ENCODE measurements at places on chromosomes 1 and 21.
A peak's percentile ranks its signal among the peaks of the same experiment; 100 is the strongest.

DNA sequence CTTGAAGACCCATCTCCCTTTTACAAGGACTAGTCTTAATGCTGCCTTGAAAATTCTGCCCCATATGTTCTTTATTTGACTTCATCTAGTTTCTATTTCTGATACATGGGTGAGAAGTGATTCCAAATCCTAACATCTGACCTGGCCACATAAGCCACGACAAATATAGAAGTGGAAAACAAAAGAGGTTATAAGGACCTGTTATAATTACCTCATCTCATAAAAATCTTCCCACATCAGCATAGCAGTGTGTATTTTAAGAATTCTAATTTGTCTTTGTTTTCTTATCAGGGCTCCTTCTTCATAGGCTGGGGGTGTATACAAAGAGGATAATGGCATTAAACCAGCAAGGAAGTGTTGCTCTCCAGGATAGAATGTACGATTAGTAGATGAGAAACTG, 1007.4 kb downstream of the TTLL7 start:
- DNase-seq, result no peak

GRCh38 chr1:43773821-43774220, 66.5 kb downstream of the ST3GAL3 start:
- DNase-seq, result no peak

- DNase-seq, result peak; percentile 63
Observed at GRCh38 chr1:25568090-25568833, 24.9 kb downstream of the LDLRAP1 start.

GRCh38 chr1:159791031-159791430, 10.3 kb downstream of the DUSP23 start:
- DNase-seq, result no peak

GRCh38 chr1:37925316-37925715, 21.5 kb downstream of the INPP5B start:
- no peak for DNase-seq

DNA sequence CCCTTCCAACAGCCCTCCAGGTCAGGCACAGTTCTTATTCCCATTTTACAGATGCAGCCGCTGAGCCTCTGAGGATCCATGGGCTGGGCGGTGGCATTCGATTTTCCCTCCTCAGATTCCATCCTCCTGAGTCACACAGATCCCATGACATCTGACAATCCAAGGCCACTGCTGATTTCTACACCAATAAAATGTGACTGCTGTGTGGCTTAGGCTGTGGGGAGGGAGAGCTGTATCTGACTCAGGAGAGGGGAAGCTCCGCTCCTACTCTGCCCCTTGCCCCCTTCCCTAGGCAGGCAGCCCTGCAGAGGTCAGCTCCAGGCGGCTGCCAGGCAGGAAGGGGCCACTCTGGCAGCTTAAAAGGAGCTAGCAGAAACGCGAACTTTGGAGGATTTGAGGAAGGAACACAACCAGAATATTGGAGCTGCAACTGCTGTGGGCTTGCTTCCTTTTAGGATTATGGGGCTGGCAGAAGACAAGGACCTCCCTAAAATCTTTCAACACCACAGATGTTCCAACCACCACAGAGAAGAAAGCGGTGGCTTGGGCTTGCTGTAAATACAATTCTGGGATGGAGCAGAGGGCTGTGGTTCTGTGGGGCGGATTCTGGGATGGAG, 50.0 kb downstream of the MRPL37 start:
- peak; percentile 54 for DNase-seq

- DNase-seq, result peak; percentile 34
Observed at GRCh38 chr21:46099476-46099875, 1.6 kb downstream of the COL6A2 start.

DNA sequence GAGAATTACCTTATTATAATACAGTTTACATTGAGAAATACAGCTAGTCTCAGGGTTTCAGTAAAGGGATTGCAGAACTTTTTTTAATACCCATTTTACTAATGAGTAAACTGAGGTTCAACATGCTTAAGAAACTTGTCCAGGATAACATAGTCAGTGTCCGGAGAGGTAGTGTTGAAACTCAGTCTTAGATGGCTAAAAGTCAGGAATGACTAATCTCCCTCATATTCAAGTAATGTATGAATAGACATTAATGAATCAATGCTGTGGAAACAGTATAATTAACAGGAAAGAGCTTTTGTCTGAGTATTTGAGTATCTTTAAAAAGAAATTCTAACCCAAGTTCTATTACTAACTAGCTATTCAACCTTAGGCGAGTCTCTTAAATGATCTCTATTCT, 397.6 kb downstream of the PLA2G4A start:
- DNase-seq, result peak; percentile 41

DNA sequence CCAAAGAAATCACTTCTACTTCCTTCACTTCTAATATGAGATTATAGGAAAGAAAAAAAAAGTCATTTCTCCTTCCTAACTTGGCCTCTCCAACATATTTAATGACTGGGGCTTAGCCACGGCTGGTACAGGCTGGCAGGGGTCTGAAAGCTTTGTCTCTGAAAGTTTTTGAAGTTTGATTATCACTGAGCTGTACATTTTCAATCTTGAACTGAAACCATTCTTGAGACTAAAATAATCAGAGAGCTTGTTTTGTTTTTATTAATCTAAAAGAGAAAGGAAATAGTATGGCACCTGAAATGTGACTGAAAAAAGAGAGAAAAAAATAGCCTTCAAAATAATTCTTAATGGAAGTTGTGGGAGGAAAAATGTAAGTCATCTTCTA, 3.8 kb upstream of the KRTAP19-8 start:
- DNase-seq, result no peak

GRCh38 chr1:62833529-62833928, 49.6 kb downstream of the ATG4C start:
- no peak for DNase-seq

GRCh38 chr1:228178737-228179684, 13.4 kb downstream of the IBA57 start:
- peak; percentile 32 for DNase-seq

GRCh38 chr1:78911956-78912880, 94.3 kb downstream of the ADGRL4 start:
- DNase-seq, result no peak

GRCh38 chr1:94105957-94106529, 14.9 kb downstream of the ABCA4 start:
- DNase-seq, result peak; percentile 46

DNA sequence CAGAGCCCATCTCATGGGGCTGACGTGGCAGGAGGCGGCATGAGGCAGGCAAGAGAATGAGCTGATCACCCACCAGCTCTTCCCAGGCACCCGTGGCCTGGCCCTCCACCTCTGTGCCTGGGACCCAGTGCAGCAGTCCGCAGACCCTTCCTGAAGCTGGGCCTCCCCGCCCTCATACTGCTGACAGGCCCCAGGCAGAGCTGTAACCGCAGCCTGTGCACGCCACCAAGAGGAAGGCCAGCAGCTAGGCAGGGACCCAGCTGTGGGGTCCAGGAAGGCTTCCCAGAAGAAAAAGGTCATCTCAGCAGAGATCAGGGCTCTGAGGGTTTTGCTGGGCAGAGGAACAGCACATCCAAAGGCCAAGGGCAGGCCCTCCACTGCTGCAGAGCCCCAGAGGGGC, 9.8 kb upstream of the MTFR1L start:
- no peak for DNase-seq

DNA sequence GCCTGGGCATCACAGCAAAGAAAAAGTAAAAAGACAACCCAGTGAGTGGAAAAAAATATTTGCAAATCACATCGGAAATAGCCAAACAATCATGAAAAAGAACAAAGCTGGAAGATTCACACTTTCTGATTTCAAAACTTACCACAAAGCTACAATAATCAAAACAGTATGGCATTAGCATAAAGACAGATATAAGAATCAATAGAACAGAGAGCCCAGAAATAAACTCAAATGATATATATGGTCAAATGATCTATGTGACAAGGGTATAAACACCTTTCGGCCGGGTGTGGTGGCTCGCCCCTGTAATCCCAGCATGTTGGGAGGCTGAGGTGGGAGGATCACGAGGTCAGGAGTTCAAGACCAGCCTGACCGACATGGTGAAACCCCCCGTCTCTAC, 13.5 kb downstream of the ACOT7 start:
- DNase-seq, result no peak

DNA sequence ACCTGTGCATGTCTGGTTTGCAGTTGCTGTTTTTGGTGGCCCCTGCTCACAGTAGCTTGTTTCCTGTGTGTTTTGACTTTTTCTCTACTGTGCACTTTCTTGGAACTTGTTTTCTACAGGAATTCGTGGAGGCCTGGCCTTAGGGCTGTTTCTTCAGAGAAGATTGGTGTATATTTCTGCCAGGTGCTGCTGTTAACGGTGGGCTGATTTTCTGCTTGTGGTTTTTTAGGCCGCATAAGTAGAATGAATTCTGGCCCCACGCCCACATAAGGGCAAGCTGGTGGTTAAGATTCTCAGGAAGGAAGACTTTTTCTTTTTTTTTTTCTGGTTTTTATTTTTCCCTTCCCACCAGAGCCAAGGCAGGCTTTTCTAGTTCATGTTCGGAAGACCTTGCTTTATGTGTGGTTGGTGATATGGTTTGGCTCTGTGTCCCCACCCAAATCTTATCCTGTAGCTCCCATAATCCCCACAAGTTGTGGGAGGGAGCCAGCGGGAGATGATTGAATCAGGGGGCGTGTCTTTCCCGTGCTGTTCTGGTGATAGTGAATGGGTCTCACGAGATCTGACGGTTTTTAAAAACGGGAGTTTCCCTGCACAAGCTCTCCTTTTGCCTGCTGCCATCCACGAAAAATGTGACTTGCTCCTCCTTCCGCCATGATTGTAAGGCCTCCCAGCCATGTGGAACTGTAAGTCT, 71.5 kb upstream of the DISP3 start:
- DNase-seq, result no peak

- DNase-seq, result peak; percentile 66
Observed at GRCh38 chr1:220873868-220874655, 5.2 kb upstream of the HLX start.

DNA sequence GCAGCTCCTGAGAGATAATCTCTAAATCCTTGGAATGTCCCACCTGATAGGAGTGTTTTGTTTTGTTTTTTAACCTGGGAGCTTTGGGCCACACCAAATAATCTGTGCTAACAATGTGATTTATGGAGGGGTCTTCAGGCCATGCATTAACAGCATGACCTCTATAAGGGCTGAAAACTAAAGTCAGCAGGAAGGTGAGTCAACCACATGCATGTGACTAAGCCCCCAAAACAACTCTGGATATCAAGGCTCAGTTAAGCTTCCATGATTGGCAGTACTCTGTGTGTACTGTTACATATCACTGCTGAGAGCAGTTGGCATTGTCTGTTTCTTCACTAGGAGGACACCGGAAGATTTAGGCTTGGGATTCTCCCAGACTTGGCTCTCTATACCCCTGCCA, 10.7 kb downstream of the AUNIP start:
- peak; percentile 30 for DNase-seq

- no peak for DNase-seq
Observed at GRCh38 chr1:233289676-233290075, 5.8 kb downstream of the PCNX2 start.

DNA sequence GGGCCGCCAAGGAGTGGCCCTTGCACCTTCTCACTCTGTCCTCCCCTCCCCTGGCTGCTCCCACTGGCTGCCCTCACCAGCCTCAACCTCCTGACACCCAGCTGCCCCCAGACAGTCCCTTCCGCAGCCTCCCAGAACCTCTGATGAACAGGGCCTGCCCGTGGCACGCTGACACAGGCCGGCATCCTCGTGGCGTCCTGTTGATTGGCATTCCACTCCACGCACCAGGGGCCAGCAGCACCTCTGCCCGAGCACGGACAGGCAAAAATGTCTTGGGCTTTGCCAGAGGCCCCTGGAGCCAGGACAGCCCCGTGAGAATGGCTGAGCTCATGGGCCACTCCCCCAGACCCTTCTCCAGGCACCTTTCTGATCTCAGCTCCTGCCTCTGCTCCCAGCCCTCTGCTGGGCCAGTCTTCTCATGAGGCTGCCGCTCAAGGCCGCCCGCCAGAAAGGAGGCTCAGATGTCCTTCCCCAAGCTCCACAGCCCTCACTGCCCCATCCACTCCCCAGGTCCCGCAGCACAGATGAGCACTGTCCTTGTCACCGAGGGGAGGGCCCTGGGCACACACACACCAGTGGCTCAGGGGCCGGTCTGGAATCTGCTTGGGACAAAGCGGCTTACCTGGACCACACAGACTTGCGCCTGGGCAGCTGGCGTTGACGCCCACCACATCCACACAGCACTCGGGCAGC, 15.8 kb upstream of the RNF223 start:
- DNase-seq, result no peak

DNA sequence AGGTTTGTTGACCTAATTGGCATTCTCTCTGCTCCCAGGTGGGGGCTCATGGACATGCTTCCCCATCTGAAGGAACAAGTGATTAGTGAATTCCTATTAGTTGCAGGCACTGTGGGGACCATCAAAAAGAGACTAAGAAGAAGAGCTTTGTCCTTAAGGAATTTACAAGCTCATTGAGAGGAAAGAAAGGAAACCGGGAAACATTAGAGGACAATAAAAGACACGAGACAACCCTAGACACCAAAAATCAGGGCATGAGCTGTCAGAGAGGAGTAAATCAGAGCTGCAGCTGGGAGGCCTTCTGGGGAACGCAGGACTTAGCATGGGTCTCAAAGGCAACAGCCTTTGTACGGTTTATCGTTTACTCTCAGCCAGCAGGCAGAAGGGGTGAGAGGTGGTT, 45.1 kb downstream of the BACE2 start:
- no peak for DNase-seq

DNA sequence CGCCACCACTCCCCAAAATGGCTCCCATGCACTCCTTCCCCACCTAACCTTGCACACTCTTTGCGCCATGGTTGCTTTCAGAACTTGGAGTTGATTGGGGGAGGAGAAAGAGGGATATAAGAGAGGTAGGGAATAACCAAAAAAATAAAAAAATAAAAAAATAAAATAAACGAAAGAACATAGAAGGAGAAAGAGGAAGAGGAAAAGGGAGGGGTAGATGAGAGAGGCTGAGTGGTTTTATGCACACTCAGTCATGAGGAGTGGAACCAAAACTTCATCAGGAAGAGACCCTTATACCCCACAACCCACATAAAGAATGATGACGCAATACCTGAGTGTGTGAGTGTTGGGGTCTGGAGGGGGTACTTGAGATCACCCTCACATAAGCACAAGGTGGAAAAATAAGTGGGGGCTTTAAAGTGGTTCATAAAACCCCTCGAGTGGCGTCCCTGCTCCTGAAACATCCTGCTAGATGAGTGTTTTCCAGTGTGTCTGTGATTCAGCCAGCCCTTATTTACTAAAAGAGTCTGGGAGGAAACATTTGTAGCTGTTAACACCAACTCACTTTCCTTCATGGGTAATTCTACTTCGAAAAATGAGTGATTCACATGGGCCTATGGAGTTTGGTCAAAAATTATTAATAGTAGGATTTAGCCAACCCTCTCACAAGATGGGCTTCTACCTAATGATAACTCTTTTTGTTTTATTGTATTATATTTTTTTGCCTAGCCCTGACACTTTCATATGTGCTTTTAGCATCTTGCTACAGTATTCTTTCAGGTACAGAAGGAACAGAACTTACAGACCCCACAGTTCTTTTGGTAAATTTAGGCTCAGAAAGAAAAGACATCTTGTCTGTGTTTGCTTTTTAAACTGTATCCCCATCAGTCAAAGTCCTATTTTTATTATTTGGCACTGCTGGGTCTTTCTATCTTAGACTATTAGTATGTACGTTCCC, 5.2 kb downstream of the SLAMF1 start:
- no peak for DNase-seq

GRCh38 chr1:197559244-197559643, 216.0 kb downstream of the DENND1B start:
- DNase-seq, result peak; percentile 5
